ENCODE measurements at places on chromosomes 7 and 10. TPM values are rescaled to one million over a fixed set of nuclear protein-coding genes. Genes with fewer than 3 reads are reported as not detected.

SPDYE16 gene
- not detected for total RNA-seq

ZNF273 gene
- total RNA-seq: 3.1 TPM

HMX3 gene
- not detected for total RNA-seq

LBX1 gene
- total RNA-seq: not detected

WEE2 gene
- total RNA-seq: not detected

TMEM270 gene
- total RNA-seq: not detected

ANKRD61 gene
- under 0.01 TPM for total RNA-seq

GPR15LG gene
- total RNA-seq: not detected

TRIM73 gene
- 0.19 TPM for total RNA-seq

SFTPA2 gene
- total RNA-seq: not detected

UFSP1 gene
- 6.8 TPM for total RNA-seq

C10orf67 gene
- 0.19 TPM for total RNA-seq

DPCD gene
- total RNA-seq: 44.5 TPM

BCAP29 gene
- total RNA-seq: 64.4 TPM

NIPSNAP2 gene
- total RNA-seq: 31.0 TPM

NMT2 gene
- total RNA-seq: 44.3 TPM

PHKG1 gene
- 1.4 TPM for total RNA-seq

BICC1 gene
- 92.6 TPM for total RNA-seq

SCIN gene
- total RNA-seq: 0.56 TPM

AQP1 gene
- 152 TPM for total RNA-seq

TMEM140 gene
- total RNA-seq: 18.6 TPM

CYP51A1 gene
- total RNA-seq: 227 TPM

SAP25 gene
- not detected for total RNA-seq

LGI1 gene
- total RNA-seq: not detected

CFAP46 gene
- total RNA-seq: under 0.01 TPM

ASIC3 gene
- total RNA-seq: under 0.01 TPM

ALOX5 gene
- 0.19 TPM for total RNA-seq

CCDC136 gene
- 7.6 TPM for total RNA-seq
